GM23248 (cell line): ENCODE measurements at places on chromosomes 11 and 22. TPM values are rescaled to one million over a fixed set of nuclear protein-coding genes. Genes with fewer than 3 reads are reported as not detected.

- DNase-seq, result no peak
- H3K27me3 ChIP-seq, result no peaks in the 10 kb centered on the region
- no peak overlapping the region for H3K27ac ChIP-seq
- no peak overlapping the region for H3K4me3 ChIP-seq
Observed at GRCh38 chr11:27864091-27864491, 163.8 kb upstream of the BDNF start.

DNA sequence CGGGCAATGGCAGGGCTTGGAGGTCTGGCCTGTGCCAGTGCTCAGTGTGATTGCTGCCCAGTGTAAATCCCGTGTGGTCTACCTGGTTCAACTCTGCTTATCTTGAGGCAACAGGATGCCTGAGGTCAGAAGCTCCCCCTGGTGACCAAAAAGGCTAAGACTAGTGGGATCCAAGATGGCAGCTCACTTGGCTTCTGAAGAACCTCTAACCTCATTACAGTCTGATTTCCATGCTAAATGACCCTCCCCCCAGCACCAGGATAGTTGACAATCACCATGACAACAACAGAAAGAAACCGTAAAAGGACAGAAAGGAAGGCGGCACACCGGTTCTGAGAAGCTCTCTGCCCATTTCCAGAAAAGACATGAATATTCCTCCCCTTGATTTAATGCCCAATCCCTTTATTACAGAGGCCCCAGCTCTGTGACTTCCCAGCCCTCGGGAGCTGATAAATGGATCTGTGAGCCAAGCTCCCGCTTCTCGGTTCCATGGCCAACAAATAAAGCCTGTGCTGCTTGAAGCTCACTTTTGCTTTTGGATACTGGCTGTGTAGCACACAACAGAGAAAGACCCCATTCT lies 398.4 kb downstream of the CTTN start:
- no peaks in the 10 kb centered on the region for H3K36me3 ChIP-seq
- no peaks in the 10 kb centered on the region for H3K27me3 ChIP-seq
- no peak overlapping the region for H3K27ac ChIP-seq

APOA4 gene
- total RNA-seq, result not detected in 2 replicates

- no peak for DNase-seq
- no peak overlapping the region for H3K27ac ChIP-seq
- H3K4me3 ChIP-seq, result no peak overlapping the region
Observed at GRCh38 chr11:27596388-27596787, 89.8 kb upstream of the LIN7C start.

DNA sequence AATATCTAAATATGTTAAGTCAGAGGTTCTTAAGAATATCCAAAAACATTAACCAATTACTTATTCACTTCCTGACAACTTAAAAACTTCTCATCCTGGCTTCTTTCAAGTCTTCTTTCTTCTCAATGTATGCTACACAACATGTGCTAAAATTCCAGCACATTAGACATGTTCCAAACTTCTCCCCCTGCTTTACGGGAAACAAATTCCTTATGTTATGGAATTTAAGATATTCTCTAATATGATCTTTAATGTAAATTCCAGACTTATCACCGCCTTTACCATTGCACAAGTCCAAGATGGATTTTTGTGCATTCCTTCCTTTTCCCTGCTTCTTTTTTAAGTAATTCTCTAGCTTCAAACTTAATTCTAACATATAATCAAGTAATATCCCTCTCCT lies 964.5 kb upstream of the CHORDC1 start:
- H3K4me1 ChIP-seq, result no peaks in the 10 kb centered on the region
- H3K4me3 ChIP-seq, result no peak overlapping the region
- no peaks in the 10 kb centered on the region for H3K27me3 ChIP-seq
- no peak overlapping the region for H3K27ac ChIP-seq

DNA sequence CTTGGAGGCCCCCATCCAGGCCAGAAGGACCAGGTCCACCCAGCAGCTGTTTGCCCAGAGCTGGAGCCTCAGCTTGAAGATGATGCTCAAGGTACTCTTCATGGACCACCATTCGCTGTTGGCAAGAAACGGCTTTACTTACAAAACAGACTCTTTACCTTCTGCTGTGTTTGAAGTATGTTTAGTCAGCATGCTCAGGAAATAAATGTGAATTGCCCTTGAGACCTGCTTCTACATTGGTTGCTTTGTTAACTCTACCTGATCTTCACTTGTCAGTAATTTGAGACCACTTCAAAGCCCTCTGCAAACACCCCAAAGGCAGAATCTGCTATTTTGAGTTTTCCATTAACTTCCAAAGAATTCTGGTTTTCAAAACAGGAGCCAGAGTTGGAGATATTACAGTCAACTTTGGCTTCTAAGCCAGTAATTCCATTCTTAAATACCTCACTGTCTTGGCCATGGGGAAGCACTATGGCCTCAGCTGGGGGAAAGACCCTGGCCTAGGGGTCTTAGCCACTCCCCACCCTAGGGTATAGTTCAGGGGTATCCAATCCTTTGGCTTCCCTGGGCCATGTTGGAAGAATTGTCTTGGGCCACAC lies 2.7 kb downstream of the UQCR10 start:
- no peak overlapping the region for H3K27ac ChIP-seq
- H3K4me3 ChIP-seq, result no peak overlapping the region
- H3K4me1 ChIP-seq, result peaks cover 24% of the 10 kb centered on the region
- no peaks in the 10 kb centered on the region for H3K27me3 ChIP-seq

VPREB1 gene
- not detected in 2 replicates for total RNA-seq

- H3K4me1 ChIP-seq, result no peaks in the 10 kb centered on the region
- no peaks in the 10 kb centered on the region for H3K36me3 ChIP-seq
- no peak overlapping the region for H3K27ac ChIP-seq
- peaks cover 28% of the 10 kb centered on the region for H3K27me3 ChIP-seq
- H3K4me3 ChIP-seq, result no peak overlapping the region
Observed at GRCh38 chr22:22342697-22343580, 98.4 kb downstream of the VPREB1 start.

ACRV1 gene
- total RNA-seq, result not detected in 2 replicates

GRCh38 chr11:100905684-100906083 lies 218.6 kb downstream of the ARHGAP42 start:
- no peak overlapping the region for H3K27ac ChIP-seq
- no peak for DNase-seq
- H3K4me1 ChIP-seq, result peaks cover 11% of the 10 kb centered on the region; the same call in 1 of the 2 replicates
- no peaks in the 10 kb centered on the region for H3K36me3 ChIP-seq

AP5B1 gene
- total RNA-seq, result 14.8 and 16.4 TPM in 2 replicates

EMID1 gene
- not detected in 2 replicates for total RNA-seq

LGR4 gene
- 58.6 and 59.2 TPM in 2 replicates for total RNA-seq

DNA sequence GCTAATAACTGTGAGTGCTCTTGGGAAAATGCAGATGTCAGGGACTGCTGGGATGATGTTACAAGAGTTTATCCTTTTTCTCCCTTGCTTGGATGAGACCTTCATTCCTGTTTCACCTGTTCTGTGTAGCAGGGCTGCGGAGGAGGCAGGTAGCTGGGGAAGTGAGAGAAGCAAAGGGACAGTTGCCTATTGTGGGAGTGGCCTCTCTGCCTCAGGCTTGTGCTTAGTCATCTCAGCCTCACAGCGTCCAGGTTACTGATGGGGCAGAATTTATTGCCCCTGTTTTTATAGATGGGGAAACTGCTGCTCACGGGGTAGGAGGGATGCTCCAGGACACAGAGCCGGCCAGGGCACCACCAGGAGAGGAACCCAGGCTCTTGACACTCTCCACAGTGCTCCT lies 1.7 kb downstream of the STX3 start:
- peak overlapping the region; percentile 64 for H3K27ac ChIP-seq
- no peaks in the 10 kb centered on the region for H3K36me3 ChIP-seq
- no peaks in the 10 kb centered on the region for H3K27me3 ChIP-seq
- peak; percentile 62 for DNase-seq
- H3K4me1 ChIP-seq, result 0 out of 2 replicates have a peak, but pooled peaks cover 12% of the 10 kb centered on the region

DNA sequence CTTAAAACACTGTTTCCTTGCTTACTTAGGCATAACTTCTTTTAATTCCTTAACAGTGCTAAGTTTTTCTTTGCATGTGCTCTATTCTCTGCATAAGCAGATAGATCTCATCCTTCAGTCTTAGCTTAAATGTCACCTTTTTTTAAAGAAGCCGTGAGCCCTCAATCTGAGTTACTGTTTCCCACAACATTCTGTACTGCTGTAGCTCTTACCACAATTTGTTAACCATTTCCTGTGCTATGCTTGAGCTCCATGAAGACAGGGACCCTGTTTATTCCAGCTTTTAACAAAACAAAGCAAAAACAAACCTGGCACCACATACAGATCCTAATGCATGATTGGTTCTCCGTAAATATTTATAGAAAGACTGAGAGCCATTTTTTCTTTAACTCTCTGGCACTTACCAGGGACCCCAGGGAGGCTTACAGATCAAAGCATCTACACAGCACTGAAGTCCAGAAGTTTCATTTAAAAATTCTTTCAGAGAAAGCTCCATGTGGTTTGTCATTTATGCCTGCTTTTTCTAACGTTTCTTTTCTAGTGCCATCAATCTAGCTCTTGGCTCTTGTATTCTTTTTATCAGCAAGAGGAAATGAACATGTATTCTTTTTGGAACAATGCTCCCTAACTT lies 74.9 kb downstream of the DYNC2H1 start:
- H3K36me3 ChIP-seq, result peaks cover 22% of the 10 kb centered on the region
- no peak for DNase-seq
- H3K27ac ChIP-seq, result no peak overlapping the region
- H3K4me1 ChIP-seq, result no peaks in the 10 kb centered on the region
- H3K4me3 ChIP-seq, result no peak overlapping the region
- no peaks in the 10 kb centered on the region for H3K27me3 ChIP-seq

BDNF gene
- 63.6 and 64.1 TPM in 2 replicates for total RNA-seq

ALDH3B1 gene
- 63.9 and 70.7 TPM in 2 replicates for total RNA-seq

GRCh38 chr11:116504541-116505297 lies 268.1 kb downstream of the BUD13 start:
- H3K4me3 ChIP-seq, result no peak overlapping the region
- H3K27me3 ChIP-seq, result peaks cover 35% of the 10 kb centered on the region
- no peak for DNase-seq
- H3K4me1 ChIP-seq, result no peaks in the 10 kb centered on the region
- no peaks in the 10 kb centered on the region for H3K36me3 ChIP-seq
- H3K27ac ChIP-seq, result no peak overlapping the region

GRCh38 chr11:61076506-61077304 lies 25.6 kb upstream of the CD5 start:
- H3K27ac ChIP-seq, result no peak overlapping the region
- no peak for DNase-seq
- no peak overlapping the region for H3K4me3 ChIP-seq
- H3K27me3 ChIP-seq, result peaks cover 8% of the 10 kb centered on the region

DNA sequence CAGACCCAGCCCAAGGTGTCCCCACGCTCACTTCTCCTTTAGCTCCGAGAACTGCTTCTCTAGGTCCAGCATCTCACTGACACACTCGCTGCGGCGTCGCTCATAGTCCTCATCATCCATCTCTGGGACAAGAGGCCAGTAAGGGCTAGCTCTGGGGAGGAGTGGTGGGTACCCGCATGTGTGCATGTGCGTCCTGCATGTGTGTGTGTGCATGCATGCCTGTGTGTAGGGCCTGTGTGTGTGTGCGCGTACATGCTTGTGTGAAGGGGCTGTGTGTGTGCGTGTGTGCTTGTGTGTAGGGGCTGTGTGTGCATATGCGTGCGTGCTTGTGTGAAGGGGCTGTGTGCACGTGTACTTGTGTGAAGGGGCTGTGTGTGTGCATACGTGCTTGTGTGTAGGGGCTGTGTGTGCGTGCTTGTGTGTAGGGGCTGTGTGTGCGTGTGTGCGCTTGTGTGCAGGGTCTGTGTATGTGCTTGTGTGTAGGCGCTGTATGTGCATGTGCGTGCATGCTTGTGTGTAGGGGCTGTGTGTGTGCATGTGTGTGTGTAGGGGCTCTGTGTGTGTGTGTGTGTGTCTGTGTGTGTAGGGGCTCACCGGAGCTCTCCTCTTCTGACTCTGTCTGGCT lies 3.3 kb downstream of the BRMS1 start:
- no peak for DNase-seq
- no peaks in the 10 kb centered on the region for H3K27me3 ChIP-seq
- no peak overlapping the region for H3K4me3 ChIP-seq
- no peaks in the 10 kb centered on the region for H3K36me3 ChIP-seq
- peaks cover 24% of the 10 kb centered on the region for H3K4me1 ChIP-seq
- H3K27ac ChIP-seq, result no peak overlapping the region

DRICH1 gene
- total RNA-seq, result not detected in 2 replicates

DNA sequence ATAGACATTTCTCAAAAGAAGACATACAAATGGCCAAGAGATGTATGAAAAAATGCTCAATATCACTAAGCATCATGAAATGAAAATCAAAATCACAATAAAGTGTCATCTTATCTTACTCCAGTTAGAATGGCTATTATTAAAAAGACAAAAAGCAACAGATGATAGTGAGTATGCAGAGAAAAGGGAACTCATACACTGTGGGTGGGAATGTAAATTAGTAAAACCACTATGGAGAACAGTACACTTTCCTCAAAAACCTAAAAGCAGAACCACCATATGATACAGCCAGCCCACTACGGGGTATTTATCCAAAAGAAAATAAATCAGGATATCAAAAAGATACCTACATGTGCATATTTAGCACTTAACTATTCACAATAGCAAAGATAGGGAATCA lies 700.0 kb upstream of the ANO5 start:
- H3K36me3 ChIP-seq, result no peaks in the 10 kb centered on the region
- no peaks in the 10 kb centered on the region for H3K4me1 ChIP-seq
- H3K27ac ChIP-seq, result no peak overlapping the region

GRCh38 chr22:38870791-38871359 lies 1.1 kb downstream of the CBX6 start:
- no peaks in the 10 kb centered on the region for H3K27me3 ChIP-seq
- no peaks in the 10 kb centered on the region for H3K36me3 ChIP-seq
- peaks cover 6% of the 10 kb centered on the region for H3K4me1 ChIP-seq
- H3K27ac ChIP-seq, result no peak overlapping the region
- DNase-seq, result peak; percentile 29

DNA sequence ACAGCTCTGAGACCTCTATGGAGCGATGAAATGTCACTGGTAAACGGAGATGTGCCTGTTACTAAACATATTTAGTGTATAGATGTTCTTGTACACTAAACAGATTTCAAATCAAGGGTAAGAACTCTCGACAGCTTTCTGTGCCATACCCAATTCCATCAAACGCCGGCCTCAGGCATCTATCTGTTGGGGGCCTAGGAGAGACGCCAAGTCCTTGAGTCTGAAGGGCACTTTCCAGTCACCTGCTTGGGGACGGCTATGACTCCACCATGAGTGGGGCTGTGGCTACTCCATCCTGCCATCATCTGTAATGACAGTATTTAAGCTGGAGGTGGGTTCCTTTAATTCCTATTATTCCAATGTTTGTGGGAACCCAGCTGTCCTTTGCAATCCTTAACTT lies 87.8 kb downstream of the SHANK2 start:
- no peaks in the 10 kb centered on the region for H3K27me3 ChIP-seq
- H3K27ac ChIP-seq, result no peak overlapping the region
- no peaks in the 10 kb centered on the region for H3K36me3 ChIP-seq
- DNase-seq, result no peak
- no peak overlapping the region for H3K4me3 ChIP-seq

SAMM50 gene
- 37.8 and 48.3 TPM in 2 replicates for total RNA-seq
